T1000 (cell line): ENCODE measurements at places on chromosomes 1 and 21.

DNA sequence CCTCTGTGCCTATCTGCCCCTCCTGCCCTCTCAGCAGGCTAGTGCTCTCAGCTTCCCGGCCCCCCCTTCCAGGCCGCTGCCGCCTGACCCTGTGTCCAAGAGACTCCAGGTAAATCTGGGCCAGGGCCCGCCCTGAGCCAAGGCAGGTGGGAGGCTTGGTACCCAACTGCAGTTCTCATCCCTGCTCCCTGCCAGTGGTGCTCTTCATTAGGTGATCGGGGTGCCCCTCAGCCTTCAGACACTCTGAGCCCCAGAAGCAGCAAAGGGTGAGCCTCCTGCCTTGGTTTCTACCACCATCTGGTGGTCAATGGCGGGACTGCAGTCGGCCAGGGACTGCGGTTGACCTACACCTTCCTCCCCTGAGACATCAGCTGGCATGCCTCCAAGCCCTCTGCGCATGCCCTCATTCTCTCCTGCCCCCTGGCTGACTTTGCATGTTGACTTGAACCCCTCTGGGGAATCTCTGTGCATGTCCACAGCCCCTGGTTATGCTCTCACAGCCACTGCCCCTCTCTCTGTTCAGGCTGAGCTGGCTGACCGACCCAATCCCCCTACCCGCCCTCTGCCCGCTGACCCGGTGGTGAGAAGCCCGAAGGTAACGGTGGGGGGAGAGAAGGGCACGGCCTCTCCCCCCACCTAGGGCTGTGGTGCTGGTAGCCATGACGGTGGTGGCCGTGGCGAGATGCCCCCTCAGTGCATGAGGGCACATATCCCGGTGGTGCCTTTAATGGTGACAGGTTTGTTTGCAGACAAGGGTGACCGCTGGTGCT lies 2.0 kb upstream of the EFNA4 start:
- DNase-seq, result peak; percentile 87

DNA sequence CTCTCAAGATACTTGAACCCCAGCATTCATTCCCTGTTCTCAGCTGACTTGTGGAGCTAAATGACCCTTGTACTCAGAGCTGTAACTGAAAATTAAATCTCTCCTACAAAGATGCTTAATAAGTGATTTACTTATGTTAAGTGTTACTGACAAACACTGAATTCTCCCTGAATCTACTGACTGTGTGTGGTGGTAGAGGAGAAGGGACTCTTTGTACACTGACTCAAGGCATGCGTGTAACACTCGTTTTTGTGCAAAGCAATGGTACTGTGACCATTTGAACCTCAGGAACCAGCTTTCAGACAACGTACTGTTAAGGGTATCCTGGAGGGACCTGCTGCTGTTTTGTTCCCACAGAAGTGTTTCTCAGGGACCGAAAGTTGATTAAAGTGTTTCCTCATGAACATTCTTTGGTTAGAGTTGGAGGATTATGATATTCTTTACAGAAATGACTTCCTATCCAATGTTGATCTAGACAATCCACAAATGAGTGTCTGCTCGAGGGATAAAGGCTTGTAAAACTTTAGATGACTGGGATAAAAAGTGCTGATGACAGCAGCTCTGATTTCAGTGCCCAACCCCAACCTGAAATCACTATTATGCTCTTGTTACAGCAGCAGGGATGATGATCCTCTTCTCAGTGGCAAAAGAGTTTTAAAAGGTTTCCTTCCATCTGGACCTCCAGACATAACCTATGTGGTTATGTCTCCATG lies 12.8 kb downstream of the RGL1 start:
- DNase-seq, result no peak

GRCh38 chr1:31985430-31985829 lies 28.2 kb upstream of the KHDRBS1 start:
- DNase-seq, result no peak

- no peak for DNase-seq
Measured at GRCh38 chr1:72278461-72278860, 3.9 kb downstream of the NEGR1 start.

DNA sequence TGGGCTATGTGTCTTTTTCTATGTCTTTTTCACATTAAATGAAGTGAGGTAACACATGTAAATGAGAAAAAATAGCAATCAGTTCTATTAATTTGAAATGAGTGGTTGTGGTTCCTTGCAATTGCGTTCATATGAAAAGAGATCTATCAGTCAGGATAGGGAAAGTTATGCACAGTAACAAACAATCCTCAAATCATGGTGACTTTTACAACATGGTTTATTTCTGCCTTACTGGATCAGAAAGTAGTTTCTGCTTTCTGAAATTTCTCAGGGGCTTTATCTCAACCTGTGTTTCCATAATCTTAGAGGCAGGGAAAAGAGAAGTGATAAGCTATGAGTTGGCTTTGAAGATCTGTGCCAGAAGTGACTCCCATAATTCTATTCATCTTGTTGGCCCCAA lies 39.0 kb downstream of the DOP1B start:
- DNase-seq, result no peak

DNA sequence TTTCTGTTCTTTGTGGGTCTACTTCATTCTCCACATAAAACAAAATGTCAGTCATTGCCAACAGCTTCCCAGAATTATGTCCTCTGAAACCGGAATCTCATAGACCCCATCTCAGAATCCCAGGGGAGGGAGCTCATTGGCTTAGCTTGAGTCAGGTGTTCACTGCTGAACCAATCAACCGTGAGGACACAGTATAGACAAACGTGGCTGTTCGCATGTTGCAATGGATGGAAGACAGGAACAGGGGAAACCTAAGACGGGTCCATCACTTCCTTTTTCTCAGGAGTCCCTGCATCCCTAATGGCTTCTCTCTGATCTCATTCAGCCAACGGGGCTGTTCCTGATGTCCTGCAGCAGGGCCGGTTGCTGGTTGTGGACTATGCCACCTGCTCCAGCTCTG lies 9.1 kb downstream of the CELA2A start:
- DNase-seq, result no peak

GRCh38 chr1:213249395-213249794 lies 198.4 kb downstream of the RPS6KC1 start:
- no peak for DNase-seq

DNA sequence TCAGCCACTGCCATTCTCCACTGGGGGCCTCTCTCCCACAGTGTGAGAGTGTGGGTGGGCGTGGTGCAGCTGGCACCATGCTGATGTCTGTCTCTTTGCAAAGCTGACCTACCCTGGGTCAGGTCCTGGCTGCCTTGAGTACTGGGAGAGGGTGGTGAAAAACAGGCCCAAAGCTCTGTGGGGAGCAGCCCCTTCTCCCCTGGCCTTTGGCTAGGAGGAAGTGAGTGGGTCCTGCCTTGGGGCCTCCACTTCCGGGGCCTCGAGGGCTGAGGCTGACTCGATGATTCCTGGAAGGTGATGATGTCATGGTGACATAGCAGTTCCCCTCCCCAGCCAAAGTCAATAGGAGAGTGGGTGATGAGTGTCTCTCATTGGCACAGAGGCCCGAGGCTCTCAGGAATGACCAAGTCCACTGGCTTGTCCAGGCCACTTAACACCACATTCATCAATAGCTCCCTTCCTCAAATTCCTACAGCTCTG lies 53.0 kb downstream of the IER5 start:
- DNase-seq, result peak; percentile 57

DNA sequence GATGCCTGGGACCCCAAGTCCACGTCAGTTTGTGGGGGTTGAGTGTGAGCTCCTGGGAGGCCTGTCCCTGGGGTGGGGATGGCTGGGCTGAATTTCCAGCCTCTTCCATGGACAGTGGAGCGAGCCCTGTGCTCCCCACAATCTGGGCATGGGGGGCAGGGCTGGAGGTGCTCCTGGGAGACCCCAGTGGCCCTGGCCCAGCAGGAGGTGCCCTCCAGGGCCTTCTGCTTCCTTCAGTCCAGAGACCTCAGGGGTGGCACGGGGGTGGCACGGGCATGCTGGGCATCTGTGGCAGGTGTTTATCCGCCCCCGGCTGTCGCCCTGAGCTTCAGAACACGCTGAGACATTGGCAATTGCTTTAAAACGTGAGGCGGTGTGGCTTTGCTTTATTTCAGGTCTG lies 40.9 kb downstream of the MORN1 start:
- no peak for DNase-seq

DNA sequence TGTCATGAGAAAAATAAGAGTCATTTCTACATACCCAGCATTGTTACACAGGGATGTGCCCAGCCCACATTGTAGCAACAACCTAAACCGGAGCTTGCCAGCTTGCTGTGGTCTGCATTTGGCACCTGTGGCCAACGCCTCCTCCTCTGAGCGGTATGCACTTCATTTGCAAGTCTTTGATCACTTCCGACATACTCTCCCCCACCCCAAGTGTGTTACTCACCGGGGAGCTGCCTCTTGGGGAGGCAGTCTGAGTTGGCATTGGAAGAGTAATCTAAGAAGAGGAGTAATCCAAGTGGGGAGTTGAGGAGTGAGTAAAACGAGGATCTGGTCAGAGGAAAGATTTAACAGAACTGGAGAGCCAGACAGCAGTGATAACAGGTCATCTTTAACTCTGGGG lies 3.8 kb downstream of the BCL9 start:
- peak; percentile 4 for DNase-seq

GRCh38 chr1:112722601-112723510 lies 7.7 kb upstream of the PPM1J start:
- no peak for DNase-seq
